ENCODE measurements at places on chromosomes 1 and 21.

DNA sequence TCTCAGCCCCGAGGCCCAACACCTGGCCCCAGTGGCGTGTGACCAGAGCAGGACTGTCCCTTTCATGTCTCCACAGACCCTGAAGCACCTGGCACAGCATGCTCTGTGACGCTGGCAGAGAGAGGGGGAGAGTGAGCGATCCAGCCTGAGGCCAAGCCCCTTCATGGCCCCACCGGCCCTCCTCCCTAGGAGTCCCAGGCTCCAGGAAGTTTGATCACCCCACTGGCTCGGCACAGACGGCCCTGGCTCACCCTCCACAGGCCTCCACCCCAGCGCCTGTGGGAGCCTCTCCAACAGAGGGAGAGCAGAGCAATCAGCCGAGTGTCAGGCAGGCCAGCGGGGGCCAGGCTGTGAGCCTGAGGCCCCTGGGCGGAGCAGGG, 11.0 kb downstream of the SH3BGRL3 start:
- DNase-seq = no peak

GRCh38 chr1:20372676-20373075, 82.0 kb downstream of the VWA5B1 start:
- DNase-seq = no peak

DNA sequence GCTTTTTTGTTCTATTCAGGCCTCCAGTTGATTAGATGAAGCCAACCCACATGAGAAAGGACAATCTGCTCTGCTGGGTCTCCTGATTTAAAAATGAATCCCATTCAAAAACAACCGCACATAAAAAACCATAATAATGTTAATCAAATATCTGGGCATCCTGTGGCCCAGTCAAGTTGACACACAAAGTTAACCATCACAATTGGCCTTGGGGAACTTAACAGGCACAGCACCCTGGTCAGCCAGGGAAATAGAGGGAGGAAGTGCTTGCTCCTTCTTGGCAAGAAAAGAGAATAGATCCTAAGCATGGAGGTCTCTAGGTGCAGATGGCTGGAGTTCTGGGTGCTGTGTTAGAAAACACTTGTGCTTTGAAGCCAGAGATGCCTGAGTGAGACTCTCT, 109.6 kb upstream of the OLIG2 start:
- no peak for DNase-seq

DNA sequence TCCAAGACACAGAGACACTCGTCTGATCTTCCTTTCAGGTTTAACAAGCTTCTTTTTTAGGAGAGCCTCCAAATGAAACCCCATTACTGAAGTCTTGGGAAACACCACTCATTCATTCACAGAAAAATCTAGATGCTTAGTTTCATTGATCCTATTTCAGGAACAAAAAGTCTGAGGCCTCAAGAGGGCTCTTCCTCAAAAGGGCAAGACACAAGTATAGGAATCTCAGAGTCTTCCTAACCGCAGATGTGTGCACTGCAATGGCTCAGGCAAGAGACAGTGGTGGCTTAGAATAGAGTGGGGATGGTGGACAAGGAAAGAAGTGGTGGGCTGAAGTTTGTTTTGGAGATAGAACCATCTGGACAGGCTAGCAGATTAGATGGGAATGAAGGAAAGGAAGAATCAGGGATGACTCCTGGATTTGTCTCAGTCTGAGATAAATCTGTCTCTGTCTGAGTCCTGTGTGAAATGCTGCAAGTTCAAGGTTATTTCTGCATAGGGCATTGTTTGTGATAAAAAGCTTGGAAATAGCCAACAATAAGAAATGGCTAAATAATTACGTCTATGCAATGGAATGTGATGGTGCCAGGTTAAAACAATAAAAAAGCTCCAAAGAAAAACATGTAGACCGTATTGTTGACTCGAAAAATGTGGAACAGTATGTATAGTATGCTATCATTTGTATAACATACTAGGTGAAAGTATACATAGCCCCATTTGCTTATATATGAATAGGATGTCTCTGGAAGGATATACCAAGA, 8.9 kb upstream of the CTSE start:
- no peak for DNase-seq

GRCh38 chr1:15737324-15738319, 1.6 kb downstream of the SLC25A34 start:
- no peak for DNase-seq

- no peak for DNase-seq
These were observed 181.5 kb upstream of the HMGB4 start for GRCh38 chr1:33682371-33682770.

- DNase-seq = no peak
These were observed 143.1 kb downstream of the COQ8A start for GRCh38 chr1:227082999-227083746.

GRCh38 chr1:200925831-200926230, 31.1 kb downstream of the INAVA start:
- no peak for DNase-seq

GRCh38 chr1:26574719-26575251, 45.2 kb downstream of the RPS6KA1 start:
- DNase-seq = no peak
